NCI-H2171 (cell line): ENCODE measurements at places on chromosomes 12 and 14.

GRCh38 chr14:50106178-50106577 lies 10.2 kb downstream of the VCPKMT start:
- no peak for DNase-seq

DNA sequence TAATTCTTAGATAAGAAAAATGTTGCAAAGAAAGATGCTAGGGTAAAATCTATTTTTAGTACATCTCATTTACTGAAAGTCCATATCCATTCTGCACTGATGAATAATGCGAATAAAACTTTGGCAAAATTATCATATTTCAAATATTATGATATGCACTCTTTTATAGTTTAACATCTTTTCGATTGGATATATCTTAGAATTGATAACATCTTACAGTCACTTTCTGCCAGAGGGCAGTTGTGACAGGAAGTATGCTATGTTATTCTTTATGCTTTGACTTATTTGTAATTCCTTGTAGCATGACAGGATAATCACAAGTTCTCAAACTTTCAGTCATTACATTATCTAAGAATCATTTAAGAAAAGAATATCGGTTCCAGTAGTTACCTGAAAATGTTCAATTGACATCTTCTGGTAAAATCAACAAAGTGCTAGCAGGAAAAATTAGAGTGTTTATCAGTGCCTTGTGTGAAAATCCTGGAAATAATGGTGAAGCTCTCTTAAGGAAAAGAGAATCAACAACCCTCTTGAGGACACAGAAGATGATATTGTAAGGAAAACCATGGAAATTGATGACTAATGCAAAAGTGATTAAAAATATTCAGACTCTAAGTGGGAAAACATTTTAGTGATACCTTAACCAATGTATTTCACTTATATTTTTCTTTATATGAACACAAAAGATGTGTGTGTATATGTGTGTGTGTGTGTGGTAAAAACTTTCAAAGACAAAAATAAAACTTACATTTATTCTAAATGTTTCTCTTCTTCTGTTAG lies 95.5 kb downstream of the SLC6A15 start:
- no peak for DNase-seq

DNA sequence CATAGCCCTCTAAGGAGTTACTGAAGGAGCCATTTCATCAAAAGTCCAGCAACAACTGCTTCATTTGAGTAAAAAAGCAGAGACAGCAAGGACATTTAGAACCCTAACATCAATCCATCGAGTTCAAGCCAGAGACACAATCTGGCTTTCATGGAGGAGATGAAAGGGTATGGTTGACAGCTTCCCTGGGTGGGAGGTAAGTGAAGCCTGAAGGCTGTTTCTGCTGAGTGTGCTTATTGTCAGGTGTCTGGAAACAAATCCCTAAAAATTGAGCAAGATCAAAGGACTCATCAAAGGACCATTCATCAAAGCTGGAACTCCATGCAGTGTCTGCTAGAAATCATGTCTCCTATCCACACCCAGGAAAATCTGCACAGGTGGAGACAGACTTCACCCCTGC lies 104.4 kb upstream of the CCDC196 start:
- no peak for DNase-seq

GRCh38 chr12:27081668-27082111 lies 688 bp downstream of the C12orf71 start:
- DNase-seq: no peak
